ENCODE measurements at places on chromosomes 2 and 18.

DNA sequence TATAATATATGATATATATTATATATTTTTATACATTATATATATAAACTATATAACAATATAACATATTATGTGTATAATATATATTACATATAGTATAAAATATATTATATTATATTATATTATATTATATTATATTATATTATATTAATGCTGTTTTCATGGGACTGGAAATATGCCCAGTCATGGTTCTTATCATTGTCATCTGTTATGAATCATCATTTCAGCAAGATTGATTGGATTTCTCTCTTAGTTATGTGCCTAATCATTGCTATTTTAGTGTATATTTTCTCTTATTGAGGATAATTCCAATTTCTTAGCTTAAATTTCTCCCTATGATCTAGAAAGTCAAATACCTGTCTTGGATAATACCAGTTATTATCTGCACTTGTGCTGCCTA, 617.8 kb downstream of the TRIB2 start:
- no peak for DNase-seq

- DNase-seq: no peak
Measured at GRCh38 chr2:201698588-201699226, at the start of gene MPP4. Gene MPP4, minus strand, starts transcription at chr2:201698644. Its CDS starts 4,690 bp downstream, at chr2:201693954.

- no peak for DNase-seq
Measured at GRCh38 chr2:232626584-232626983, 6.8 kb upstream of the EFHD1 start.

DNA sequence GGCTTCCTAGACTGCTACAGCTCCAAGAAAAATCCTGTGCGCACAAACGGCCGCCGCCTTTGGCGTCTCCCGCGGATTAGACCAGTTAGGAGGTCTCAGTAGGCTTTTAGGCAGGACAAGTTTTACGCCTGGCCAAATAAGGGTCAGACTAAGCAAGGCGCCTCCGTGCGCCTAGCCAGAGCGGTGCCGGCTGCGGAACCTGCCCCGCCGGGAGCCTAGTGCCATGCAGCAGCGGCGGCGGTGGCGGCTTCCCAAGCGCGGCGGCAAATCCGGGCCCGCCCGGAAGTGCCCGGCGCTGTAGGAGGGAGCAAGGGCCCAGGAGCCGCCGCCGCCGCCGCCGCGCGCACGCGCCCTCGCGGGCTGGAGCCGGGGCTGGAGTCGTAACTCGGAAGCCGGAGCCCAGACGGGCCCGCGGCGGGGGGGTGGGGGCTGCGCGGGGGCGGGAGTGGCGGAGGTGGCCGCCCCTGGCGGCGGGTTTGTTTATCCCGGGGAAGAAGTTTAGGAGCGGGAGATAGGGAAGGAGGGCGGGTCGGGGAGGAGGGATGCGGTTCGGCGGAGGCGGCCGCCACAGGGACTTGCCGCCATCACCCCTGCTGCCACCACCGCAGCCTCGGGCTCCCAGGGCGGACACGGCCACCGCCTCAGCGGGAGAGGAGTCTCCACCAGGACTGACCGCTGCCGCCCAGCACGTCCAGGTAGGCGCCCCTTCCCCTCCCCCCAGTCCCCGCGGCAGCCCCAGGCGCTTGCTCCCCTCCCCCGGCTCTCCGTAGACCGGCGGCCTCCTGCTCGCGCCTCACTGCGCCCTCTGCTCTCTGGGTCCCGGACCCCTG, at the start of gene SPOPL:
Gene SPOPL (plus strand): TSS at position 346 of the 830 bp plus-strand sequence. CDS start 48,447 bp downstream, outside the sequence.
- peak; percentile 87 for DNase-seq

DNA sequence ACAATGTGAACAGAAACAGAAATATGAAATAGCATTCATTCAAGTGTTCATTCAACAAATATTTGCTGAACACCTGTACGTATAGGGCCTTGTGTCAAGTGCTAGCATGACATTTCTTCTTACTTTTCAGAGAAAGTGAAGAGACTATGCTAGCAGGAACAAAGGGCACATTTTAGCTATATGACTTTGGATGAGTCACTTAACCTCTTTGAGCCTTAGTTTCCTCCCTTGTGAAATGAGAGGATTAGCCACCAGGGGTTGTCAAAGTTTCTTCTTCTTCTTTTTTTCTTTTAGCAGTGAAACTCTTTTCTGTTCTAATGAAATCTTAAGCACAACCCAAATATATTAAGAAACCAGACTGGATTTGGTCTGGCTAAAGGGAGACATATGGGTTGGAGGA, 53.1 kb downstream of the FIGN start:
- DNase-seq: no peak

DNA sequence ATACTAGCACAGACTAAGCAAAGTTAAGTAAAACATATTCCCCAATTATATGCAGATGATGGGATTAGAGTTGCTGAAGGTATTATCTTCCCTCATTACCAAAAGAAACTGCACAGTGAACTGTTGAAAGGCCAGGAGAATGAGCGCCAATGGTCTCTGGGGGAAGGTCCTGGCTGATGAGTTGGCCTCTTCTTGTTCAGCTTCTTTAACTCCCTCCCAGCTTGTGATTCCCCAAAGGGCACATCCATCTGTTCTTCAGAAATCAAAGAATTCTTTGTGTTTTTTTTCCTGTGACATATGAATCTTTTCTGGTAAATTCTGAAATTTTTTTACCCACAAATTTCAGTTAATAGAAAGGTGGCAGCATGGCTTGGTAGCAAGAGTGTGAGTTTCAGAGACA, 667.6 kb downstream of the CNTNAP5 start:
- DNase-seq: no peak

DNA sequence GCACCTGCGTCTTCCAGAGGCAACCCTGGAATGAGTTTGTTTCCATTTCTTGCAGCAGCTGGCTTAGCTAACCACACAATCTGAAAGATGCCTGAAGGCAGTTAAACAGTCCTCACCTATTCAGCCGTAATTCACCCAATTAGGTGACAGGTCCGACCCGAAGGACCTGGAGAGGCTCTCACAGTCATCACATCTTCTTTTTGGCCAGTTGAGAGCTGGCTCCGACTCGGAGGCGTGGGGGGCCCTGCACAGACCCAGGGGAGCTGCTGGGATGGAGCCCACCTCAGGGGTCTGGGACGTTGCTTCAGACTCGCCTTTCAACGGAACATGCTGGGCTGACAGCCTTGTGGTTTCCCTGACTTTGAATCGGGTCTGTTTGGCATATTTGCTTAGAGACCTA, 187.3 kb downstream of the RTP5 start:
- DNase-seq: no peak

DNA sequence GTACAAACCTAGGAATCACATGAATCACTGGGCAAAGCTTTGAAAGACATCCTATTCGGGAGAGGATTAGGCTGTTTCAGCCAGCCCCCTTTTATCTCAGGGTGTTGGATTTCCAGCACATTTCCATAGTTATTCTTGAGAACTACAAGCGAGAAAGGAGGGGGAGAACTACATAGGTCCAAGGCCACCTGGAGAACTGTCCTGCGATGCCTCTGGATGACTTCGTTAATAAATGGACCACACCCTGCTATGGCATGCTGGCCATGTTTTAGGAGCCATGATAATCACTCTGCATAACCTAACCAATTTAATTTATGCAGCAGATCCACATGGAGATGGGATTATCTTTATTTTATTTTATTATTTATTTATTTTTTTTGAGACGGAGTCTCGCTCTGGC, 29.9 kb downstream of the RHBDD1 start:
- DNase-seq: no peak

GRCh38 chr2:219002395-219003266, 9.4 kb upstream of the CRYBA2 start:
- peak; percentile 63 for DNase-seq

GRCh38 chr2:27702302-27702701, 38.6 kb downstream of the SLC4A1AP start:
- DNase-seq: no peak

DNA sequence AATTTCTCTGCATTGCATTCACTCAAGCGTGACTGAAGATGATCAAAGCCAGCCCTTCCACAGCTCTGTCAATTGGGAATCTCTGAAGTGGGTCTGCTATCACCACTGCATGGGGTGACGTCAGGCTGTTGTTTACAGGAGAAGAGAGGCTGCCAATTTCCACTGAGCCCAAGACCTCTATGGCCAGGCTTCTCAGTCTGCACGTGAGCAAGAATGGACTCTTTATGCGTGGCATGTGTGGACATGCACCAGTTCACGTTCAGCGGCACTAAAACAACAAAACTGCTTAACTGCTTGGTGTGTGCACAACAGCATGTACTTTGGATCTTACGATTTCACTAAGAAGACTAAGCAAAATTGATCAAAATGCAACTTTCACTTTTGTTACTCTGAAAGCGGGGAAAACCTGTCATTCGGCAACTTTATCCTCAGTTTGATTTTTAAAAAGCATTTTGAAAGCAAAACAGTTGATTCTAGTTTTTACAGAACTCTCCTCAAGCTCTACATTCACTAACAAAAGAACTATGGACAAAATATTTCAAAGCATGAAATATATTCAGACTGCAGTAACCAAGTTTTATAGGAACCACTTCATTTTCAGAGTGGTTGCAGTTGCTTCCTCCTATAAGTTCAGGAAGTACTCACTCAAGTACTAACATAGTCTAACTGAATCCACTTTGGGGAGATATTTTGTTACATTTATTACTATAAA, 77.0 kb upstream of the SERTAD2 start:
- DNase-seq: peak; percentile 63

GRCh38 chr18:3058328-3059191, 45.6 kb upstream of the LPIN2 start:
- DNase-seq: no peak

GRCh38 chr2:42758751-42759150, 5.2 kb downstream of the OXER1 start:
- no peak for DNase-seq

DNA sequence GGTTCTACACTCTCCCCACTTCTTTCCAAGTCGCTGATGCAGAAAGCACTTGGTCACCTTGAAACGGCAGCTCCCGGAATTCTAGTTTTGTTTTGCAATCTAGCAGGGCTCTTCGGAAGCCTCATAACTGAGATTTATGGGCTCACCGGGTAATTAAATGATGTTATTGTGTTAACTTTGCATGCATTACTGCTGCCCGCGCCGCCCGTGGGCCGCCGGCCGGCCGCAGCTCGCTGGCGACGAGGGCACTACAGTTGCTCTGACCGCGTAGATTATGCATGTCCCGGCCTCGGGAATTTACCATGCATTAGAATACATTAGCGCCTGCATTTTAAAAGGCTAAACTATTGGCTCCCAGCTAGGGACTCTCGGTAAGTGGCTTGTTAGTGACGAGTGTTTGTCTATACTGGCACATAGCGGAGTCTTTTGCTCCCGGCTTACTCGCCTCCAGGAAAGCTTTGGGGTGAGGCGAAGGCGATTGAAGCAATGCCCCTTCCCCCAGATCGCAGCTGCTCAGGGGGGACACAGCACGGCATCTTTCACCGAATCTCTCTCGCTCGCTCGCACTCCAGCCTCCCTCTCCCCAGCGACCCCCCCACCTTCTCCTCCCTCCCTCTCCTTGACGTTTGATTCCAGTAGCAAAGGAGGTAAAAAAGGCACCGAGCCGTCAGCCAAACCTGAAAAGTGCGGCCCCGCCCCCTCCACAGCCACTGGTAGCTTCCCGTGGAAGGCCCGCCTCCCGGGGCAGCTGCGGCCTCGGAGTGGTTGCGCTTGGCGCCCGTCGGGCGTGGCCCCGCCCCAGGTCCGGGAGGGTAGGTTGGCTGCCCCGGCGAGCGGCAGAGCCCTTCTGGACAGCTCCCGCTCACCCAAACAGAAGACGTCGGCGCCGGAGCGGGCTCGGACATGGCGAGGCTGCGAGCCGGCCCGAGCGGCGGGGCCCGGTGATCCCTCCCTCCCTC, at the start of gene ONECUT2:
Gene ONECUT2 (plus strand): TSS at position 839 of the 959 bp plus-strand sequence. CDS start 343 bp downstream, outside the sequence.
- peak; percentile 28 for DNase-seq

- no peak for DNase-seq
Measured at GRCh38 chr18:4024702-4025101, 430.4 kb downstream of the DLGAP1 start.

DNA sequence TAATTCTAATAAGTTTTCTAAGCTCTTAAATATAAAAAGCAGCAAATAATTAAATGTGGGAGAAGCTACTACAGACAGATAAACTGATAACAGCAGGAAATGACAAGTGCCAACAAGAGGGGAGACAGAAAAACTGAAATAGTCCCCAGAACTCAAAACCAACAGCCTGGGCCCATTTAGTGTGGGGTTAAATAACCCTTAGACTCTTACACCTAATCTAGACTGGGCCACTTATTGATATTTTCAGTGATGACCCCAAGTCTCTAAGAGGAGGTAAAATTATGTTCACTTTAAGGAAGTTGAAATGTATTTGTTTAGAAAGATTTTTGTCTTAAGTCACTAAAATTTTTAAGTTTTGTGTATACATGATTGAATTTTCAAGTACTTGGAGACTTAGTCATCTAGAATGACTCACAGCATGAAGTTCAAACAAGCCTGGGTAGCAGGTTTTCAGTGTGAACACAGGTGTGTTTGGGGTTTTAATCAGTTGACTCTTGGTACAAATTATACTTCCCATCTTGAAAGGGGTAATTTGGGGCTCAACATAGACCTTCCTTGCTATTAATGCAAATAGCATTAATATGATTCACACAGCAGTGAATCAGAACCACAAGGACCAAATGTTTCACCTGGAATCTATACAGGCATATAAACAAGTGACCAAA, 54.9 kb upstream of the MYO3B start:
- DNase-seq: no peak

- DNase-seq: no peak
Measured at GRCh38 chr2:232588680-232589585, 38.4 kb downstream of the EIF4E2 start.

DNA sequence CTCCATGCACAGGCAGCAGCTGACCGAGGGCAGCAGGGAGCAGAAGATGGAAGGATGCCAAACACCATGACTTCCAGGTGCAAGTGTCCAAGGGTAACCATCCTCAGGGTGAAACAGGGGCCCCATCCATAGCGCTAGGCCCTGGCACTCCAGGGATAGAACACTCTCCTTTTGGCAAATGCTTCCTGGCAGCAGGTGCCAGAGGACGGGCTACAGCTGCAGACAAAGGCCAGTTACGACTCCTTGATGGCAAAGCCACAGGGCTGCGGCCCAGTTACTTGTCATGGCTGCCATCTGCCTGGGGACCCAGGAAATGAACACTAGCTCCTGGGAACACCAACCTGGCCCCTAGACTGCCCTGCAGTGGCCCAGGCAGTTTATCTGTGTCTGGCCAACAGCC, 178.8 kb downstream of the TMEM163 start:
- no peak for DNase-seq

DNA sequence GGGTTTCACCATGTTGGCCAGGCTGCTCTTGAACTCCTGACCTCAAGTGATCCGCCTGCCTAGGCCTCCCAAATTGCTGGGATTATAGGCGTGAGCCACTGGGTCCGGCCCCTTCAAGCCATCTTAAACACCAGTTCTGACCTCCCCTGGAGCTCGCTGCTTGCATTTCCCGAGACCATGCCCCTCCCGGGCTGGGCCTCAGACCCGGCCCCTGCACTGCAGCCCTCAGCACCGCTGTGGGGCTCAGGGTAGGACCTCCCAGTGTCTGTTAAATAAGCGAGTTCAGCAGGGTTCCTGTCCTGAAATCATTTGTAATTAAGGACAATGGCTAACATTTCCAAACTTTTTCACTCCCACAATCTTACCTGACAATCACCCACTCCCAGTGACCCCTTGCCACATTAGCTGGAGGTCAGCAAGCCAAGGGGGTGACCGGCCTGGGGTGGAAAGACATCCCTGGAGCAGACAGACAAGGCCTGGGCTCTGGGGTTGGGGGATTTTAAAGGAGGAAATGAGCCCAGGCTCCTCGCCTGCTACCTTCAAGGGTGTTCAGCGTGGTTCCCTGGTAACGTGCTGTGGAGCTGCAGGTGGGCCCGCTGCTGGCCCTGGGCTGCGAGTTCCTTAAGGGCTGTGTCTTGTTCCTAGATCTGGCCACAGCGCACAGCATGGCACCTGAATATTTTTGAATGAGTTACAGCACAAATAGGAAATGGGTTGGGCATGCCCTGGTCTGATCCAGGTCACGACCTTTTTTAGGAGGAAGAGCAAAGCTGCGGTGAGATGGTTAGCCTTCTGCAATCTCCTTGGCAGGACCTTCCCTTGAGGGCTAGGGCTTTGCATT, 15.1 kb downstream of the CYS1 start:
- no peak for DNase-seq
